C1 segment of cervical spinal cord (tissue), 14 donors: ENCODE measurements at places on chromosomes 12 and 14.
A peak's percentile ranks its signal among the peaks of the same experiment; 100 is the strongest.

GRCh38 chr12:98185606-98186005, 329.8 kb upstream of the TMPO start:
- DNase-seq: no peak

GRCh38 chr14:104221071-104221625, 82.8 kb downstream of the KIF26A start:
- no peak for DNase-seq

- DNase-seq: peak; percentile 44
These were observed 3.4 kb downstream of the TAMALIN start for GRCh38 chr12:52010152-52010622.

GRCh38 chr14:52873065-52873464, 77.8 kb downstream of the FERMT2 start:
- no peak for DNase-seq

DNA sequence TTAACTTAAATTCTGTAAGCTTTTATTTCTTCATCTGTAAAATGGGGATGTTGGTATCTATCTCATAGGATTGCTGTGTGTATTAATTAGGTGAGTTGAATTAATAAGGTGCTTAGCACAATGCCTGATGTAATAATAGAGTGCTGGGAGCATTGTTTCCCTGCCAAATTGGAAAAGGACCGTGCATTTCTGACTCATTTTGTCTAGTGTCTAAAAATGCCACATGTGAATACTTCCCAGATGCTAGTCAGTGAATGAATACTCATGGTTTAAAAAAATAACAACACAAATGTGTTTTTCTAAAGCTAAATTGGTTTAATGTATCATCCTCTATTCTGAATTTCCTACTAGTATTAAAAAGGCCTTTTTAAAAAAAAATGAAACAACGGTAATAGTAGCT, 45.4 kb upstream of the NEDD1 start:
- no peak for DNase-seq

GRCh38 chr12:132873724-132874123, 13.7 kb downstream of the CHFR start:
- no peak for DNase-seq

- no peak for DNase-seq
These were observed 145.3 kb downstream of the NTF3 start for GRCh38 chr12:5577211-5577612.

- no peak for DNase-seq
These were observed 32.4 kb upstream of the HELB start for GRCh38 chr12:66269757-66270383.

DNA sequence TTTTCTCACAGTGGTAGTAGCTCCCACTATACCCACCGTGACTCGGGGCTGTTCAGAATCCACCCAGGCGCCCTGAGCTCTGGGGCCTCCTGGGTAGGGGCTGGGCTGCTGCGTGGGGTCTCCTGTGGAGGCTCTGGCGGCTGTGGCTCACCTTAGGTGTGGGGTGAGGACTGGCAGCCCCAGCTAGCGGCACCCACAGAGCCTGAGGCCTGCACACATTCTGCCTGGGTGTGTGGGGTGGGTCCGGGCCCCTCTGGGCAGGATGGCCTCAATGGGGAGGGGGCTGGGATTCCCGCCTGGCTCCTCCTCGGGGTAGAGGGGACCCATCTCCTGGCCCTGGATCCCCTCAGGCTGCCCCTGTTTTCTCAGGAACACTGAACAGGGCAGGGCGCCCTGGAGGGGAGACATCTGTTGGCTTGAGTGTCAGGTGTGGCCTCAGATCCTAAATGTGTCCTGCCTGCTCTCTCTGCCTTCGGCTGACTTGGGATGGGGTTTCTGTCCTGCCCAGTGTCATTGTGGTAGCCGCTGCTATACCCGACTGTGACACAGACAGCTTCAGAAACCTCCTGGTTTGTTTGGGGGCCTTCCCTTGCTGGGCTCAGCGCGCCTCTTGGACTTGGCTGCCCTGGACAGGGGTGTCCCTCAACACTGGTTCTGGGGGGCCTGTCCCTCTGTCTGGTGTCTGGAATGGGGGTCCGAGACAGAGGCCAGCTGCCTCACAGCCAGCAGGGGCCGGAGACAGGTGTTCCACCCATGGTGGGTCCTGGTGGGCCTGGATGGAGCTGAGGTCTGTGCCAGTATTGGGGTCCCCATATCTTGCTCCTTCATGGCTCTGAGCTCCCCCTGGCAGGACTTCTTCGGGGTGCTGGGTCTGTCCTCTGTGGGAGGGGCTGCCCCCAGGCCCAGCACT, 354.9 kb downstream of the TMEM121 start:
- DNase-seq: no peak

- DNase-seq: no peak
These were observed 201.1 kb upstream of the NPAS3 start for GRCh38 chr14:32737621-32738020.

GRCh38 chr12:1851151-1851701, 30.9 kb downstream of the LRTM2 start:
- no peak for DNase-seq

DNA sequence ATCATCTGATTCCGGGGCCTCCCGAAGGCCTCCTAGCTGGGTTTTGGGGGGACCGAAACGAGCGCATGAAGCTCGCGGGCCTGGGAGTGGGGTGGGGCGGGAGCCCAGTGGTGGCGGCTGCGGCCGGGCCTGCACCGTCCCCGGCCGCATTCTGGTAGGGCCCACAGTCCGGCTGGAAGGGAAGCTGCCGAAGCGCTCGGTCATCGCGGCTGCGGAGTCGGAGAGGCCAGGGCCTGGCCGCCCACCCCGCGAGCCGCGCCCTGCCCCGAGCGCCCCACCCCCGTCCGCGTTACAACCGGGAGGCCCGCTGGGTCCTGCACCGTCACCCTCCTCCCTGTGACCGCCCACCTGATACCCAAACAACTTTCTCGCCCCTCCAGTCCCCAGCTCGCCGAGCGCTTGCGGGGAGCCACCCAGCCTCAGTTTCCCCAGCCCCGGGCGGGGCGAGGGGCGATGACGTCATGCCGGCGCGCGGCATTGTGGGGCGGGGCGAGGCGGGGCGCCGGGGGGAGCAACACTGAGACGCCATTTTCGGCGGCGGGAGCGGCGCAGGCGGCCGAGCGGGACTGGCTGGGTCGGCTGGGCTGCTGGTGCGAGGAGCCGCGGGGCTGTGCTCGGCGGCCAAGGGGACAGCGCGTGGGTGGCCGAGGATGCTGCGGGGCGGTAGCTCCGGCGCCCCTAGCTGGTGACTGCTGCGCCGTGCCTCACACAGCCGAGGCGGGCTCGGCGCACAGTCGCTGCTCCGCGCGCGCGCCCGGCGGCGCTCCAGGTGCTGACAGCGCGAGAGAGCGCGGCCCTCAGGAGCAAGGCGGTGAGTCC, at the start of gene KLC1:
Gene KLC1 (plus strand): TSS at position 528 of the 819 bp plus-strand sequence. CDS start 25,354 bp downstream, outside the sequence.
- peak; percentile 88 for DNase-seq

DNA sequence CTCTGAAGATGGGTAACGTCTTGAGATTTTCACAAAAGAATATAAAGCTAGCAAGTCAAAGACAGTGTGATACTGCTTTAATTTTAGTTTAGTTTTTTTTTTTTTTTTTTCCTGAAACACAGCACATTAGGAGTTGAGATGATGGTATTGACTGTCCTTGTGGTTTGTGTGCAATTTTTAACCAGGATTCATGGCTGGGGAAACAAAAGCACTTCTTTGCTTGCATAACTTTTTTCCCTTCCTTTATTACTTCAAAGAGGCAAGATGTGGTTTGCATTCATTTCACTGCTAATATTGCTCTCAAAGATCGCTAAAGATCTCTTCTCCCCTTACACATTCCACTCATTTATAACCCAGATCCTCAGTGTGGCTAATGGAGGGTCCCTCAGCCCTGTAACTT, 157.1 kb upstream of the PZP start:
- no peak for DNase-seq

DNA sequence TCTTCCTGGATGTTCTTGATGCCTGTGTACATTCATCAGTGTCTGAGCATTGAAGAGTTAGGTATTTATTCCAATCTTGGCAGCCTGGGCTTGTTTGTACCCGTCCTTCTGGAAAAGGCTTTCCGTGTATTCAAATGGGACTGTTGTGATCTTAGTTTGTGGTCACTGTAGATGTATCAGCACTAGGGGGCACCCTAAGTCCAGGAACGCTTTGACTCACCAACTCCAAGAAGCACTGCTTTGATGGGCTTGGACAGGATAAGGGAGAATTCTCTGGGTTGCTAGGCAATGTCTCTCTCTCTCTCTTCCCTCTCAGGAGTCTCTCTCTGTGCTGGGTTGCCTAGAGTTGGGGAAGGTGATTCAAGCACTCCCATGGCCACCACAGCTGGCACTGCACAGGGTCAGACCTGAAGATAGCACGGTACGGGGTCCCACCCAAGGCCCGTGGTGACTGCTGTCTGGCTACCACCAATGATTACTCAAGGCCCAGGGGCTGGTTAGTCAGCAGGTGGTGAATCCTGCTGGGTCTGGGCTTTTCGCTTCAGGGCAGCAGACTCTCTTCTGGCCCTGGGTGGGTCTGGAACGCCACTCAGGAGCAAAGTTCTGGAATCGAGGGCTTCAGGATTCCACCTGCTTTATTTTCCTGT, 211.1 kb upstream of the RGS6 start:
- DNase-seq: peak; percentile 14

GRCh38 chr12:55929306-55929791, 1.6 kb upstream of the DGKA start:
- DNase-seq: no peak

- DNase-seq: no peak
These were observed 8.4 kb downstream of the PLBD2 start for GRCh38 chr12:113366827-113367226.

GRCh38 chr12:49296034-49296835, 1.3 kb downstream of the PRPH start:
- no peak for DNase-seq

GRCh38 chr14:52494444-52494843, 57.9 kb downstream of the TXNDC16 start:
- no peak for DNase-seq

GRCh38 chr12:104751120-104751519, 207.0 kb downstream of the SLC41A2 start:
- no peak for DNase-seq

- peak; percentile 49 for DNase-seq
These were observed 51.4 kb downstream of the C14orf132 start for GRCh38 chr14:96090441-96091148.

DNA sequence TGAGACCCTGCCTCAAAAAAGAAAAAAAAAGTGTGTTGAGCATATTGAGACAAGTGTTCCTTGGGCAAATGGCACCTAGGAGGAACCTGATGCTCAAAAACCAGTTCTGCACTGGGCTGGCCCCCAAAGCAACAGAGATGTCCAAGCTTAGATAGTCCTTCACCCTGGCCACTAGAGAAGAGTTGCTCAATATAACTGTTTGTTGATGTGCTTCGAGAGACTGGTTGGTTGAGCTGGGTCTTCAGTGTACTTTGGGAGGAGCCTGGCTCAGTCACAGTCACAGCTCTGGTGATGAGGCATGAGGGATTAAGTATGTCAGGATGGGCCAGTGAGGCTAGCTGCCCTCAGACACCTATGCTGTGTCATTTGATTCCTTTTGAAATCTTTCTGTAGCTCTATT, 38.0 kb downstream of the SLC2A14 start:
- DNase-seq: no peak

DNA sequence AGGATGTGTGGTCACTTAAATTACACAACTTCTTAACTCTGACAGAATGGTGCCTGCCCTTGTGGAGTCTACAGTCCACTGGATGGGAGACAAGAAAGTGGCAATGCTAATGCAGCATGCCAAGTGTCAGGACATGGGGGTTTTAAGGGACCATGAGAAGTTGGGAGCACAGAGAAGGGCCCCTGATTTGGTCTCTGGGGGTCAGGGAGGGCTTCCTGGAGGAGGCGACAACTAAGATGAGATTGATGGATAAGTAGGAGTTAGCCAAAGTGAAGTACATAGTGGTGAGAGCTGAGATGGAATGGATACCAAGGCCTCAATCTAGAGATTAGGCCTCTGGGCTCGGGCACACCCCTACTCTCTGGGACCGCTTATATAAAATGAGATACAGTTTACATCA, 236.7 kb downstream of the CHST11 start:
- no peak for DNase-seq

DNA sequence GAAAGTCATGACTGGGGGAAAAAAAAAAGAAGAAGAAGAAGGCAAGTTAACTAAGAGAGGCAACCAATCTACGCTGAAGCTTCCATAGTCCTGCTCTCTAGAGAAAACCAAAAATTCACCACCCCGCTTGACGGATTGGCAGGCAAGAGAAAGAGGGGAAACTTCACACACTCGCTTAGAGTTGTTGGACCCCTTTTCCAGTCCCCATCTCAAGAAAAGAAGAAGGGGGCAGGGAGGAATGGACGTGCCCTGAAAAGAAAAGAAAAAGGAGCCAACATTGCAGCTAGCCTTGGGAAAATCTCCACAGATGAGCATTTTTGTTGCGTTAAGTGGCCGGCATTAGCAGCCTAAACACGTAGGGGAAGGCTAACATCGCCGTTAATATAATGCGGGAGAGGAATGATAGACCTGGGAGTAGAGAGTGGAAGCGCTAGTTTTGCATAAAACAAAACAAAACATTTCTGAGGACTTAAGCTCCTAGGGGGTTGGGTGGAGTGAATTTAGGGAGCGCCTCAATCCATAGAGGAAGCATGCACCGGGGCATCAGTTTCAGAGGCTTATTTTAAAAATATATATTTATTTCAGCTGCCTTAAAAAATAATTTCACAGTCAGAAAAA, 11.3 kb upstream of the FOXG1 start:
- DNase-seq: no peak

DNA sequence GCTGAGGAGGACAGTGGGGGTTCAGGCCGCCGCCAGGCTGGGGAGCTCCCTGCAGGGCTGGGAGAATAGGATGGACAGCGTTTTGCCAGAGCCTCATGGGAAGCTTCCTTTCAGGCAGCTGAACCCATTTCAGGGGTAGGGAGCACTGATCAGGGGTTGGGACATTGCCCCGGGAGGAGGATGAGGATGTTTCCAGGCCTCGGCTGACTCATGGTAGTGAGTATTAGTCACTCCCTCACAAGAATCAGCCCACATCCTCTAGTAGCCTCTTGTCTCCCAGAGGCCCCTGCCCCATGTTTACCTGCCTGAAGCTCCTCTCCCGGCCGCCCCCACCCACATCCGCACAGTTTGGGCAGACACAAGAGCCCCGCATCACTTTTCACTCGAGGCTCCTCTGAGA, 89.8 kb downstream of the ZFP36L1 start:
- DNase-seq: no peak

DNA sequence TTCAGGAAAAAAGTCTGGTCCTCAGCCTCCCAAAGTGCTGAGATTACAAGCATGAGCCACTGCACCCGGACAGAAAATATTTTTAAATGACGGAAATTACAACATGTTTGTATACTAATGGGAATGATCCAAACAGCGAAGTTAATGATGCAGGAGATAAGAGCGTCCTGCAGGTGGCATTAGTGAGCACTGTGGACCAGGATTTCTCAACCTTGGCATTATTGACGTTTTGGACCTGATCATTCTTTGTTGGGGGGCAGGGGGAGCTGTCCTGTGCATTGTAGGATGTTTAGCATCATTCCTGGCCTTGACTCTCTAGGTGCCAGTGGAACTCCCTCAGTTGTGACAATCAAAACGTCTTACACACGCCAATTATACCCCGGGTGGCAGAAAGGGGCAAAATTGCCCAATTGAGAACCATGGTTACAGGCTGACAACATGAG, 34.1 kb downstream of the SCFD1 start:
- DNase-seq: no peak
